ENCODE measurements at places on chromosomes 13 and 19. TPM values are rescaled to one million over a fixed set of nuclear protein-coding genes. Genes with fewer than 3 reads are reported as not detected.

Gene PSG6
- not detected for total RNA-seq

Gene FBXO27
- total RNA-seq: 8.3 TPM

Gene CYP2F1
- total RNA-seq: not detected

Gene ZNF560
- total RNA-seq: not detected

GRCh38 chr13:43482026-43482425 lies 304.7 kb downstream of the ENOX1 start:
- H3K27ac ChIP-seq: no peak overlapping the region
- no peaks in the 10 kb centered on the region for H3K27me3 ChIP-seq
- no peaks in the 10 kb centered on the region for H3K36me3 ChIP-seq
